ENCODE measurements at places on chromosomes 4 and X.

GRCh38 chr4:108396900-108397497, 223.4 kb upstream of the RPL34 start:
- no peak for DNase-seq

GRCh38 chr4:85446141-85446861, 28.6 kb upstream of the ARHGAP24 start:
- DNase-seq = no peak

GRCh38 chrX:133399411-133399810, 15.9 kb downstream of the GPC4 start:
- no peak for DNase-seq

GRCh38 chr4:10083861-10084641, 32.5 kb downstream of the WDR1 start:
- DNase-seq = no peak

DNA sequence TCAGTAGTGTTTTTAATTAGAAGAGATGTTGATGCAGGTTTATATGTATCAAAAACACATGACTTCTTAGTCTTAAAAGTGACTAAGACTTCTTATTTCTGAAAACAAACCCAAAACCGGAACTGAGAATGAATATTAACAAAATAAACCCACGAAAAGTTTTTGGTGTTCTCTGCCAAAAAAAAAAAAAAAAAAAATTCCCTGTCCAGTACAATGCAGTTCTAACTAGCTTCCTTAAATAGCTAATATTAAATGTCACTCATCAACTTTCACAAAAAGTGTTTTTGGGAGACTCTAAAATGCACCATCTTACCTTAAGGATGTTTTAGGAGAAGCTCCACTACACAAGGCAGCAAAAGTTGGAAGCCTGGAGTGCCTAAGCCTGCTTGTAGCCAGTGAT, 2.0 kb downstream of the ANKRD37 start:
- no peak for DNase-seq

- no peak for DNase-seq
Measured at GRCh38 chr4:113977526-113977855, 2.0 kb downstream of the ARSJ start.

DNA sequence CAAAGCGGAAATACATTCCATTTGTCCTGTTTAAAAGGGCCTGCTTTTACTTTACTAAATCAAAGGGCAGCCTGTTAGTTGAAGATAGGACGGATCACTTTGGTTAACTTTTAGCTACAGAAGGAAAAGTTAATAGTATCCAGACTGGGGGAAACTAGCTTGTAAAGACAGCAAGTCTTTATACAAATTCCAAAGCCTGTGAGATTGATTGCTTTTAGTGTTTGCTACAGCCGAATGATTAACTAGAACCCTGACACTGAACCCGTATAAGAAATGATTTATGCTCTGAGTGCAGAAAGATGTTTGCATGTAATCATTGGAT, 93.4 kb downstream of the FRAS1 start:
- DNase-seq = no peak

GRCh38 chrX:103310555-103311398, at the start of gene BEX2:
Gene BEX2, minus strand, starts transcription at chrX:103310990. Its CDS starts 1,014 bp downstream, at chrX:103309976.
- DNase-seq = peak; percentile 70

- DNase-seq = peak; percentile 22
Measured at GRCh38 chrX:120790118-120790517, 85.5 kb downstream of the CT47B1 start.

- DNase-seq = no peak
Measured at GRCh38 chrX:154441984-154442707, 1.8 kb upstream of the FAM50A start.

GRCh38 chr4:20266215-20267082, 14.7 kb downstream of the SLIT2 start:
- DNase-seq = no peak

DNA sequence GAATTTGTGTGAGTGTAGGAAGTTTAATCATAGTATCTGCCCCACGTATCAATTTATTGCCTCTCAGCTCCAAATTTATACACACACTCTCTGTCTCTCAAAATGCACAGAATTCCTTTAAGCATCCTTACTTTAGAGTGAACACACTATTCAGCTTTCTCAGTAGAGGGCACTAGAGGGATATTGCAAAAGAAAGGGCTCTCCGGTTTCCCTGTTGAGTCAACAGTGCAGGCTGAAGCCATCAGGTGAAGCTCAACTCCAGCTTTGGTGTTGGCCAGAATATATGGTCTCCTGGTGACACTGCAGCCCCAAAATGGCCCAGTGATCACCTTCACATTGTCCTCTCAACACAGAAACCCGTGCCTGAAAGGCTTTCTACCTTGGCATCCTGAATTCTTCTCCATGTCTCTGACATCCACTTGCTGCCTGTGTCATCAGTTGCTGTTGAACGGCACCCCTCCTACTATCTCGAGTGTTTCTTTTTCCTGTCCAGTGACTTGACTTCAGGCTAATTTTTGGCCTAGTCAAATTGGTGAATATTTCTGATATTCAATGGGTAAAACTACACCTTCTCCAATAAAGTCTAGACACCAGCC, 670.5 kb downstream of the GABRG1 start:
- DNase-seq = no peak

- no peak for DNase-seq
Measured at GRCh38 chrX:107465932-107466620, 16.6 kb downstream of the FRMPD3 start.

DNA sequence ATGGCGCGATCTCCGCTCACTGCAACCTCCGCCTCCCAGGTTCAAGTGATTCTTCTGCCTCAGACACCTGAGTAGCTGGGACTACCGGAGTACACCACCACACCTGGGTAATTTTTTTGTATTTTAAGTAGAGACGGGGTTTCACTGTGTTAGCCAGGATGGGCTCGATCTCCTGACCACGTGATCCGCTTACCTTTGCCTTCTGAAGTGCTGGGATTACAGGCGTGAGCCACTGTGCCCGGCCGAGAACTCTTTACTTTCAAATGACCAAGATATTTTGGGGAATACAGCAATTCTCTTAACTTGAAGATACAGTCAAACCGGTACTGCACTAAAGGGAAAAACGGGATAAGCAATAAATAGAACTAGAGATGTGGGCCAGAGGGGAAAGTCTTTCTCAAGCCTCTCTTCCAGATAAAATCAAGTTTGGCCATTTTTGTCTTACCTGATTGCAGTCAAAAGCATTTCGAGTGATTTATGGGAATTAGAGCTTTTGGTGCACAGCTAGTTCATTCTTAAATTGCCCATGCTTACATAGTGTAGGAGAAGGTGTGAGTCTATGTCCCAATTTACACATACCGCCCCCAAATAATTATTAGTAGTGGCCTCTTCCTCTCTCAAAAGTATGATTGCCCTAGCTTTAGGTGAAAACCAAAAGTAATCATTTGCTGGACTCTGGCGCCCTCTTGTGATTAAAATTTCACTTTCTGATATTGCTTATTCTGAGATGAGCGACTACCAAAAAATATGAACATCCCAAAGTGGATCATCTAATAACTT, 53.2 kb upstream of the ABCG2 start:
- peak; percentile 47 for DNase-seq

Data from stimulated activated CD4-positive, alpha-beta T cell treated with anti-CD3 and anti-CD28 coated beads, Interleukin-2, amount 100 ng/mL, for 48 hours (primary cell).